Fibroblast of lung (primary cell): ENCODE measurements at places on chromosomes 11 and 22.
A peak's percentile ranks its signal among the peaks of the same experiment; 100 is the strongest.

DNA sequence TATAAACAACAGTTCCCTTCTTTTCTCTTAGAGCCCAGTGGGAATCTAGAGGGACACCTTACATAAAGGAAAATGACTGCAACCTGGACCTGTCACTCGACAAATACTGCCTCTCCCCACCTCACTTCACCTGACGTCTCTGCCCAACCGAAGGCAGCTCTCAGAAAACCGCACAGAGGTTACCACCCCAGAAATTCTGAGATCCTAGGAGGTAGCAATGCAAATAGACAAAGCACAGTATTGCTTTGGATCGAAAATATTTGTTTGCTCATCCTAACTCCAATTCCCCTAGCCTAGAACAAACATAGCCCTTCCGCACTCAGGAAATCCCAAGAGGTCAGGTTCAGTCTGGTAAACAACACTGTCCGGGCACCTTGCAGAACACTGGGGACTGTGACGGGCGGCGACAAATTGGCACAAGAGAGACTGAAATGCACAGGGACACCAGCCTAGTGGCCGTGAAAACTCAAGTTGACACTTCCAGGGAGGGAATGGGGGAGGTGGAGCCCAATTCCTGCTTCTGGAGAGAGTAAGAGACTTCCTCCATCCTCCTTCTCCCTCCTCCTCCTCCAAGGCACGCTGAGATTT, 420 bp upstream of the TRIM44 start:
- no peak for DNase-seq

GRCh38 chr22:25002241-25002985, 49.9 kb downstream of the KIAA1671 start:
- no peak for DNase-seq

GRCh38 chr22:47550524-47551430, 788.3 kb downstream of the TBC1D22A start:
- DNase-seq = no peak

DNA sequence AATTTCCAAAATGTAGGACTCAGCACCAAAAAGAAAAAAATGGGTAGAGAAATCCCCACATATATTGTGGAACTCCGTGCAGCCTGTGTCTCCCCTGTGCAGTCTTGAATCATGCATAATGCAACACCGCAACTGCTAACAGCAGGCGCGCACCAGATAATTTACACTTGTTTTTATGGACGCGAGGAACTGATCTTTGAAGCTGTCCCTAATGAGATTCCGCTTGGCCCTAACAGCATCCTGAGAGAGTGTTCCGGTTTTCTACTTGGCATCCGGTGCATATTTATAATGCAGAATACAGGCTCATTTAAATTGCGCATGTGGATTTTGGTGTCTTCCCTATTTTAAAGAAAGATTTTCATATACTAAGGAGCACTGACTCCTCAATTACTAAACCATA, 21.1 kb downstream of the MPPED2 start:
- DNase-seq = no peak

DNA sequence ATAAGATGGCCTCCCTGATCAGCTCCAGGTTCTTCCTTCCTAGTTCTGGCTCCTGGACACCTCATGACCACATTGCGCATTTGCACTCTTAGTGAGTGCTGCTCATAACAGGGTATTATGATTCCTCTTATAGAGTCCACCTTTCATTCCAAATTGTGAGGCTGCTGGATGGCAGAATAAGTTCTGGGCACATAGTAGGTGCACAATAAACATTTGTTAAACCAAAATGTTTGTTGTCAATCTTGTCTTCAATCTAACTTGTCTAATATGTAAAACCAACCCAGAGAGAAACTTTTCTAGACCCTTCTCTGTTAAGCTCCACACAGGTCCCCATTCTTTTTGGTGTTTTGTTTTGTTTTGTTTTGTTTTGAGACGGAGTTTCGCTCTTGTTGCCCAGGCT, 22.6 kb upstream of the ZBTB16 start:
- no peak for DNase-seq

- DNase-seq = peak; percentile 49
These were observed 38.1 kb downstream of the AHNAK start for GRCh38 chr11:62508336-62509058.

- DNase-seq = no peak
These were observed 7.0 kb upstream of the POLA2 start for GRCh38 chr11:65254724-65255123.

DNA sequence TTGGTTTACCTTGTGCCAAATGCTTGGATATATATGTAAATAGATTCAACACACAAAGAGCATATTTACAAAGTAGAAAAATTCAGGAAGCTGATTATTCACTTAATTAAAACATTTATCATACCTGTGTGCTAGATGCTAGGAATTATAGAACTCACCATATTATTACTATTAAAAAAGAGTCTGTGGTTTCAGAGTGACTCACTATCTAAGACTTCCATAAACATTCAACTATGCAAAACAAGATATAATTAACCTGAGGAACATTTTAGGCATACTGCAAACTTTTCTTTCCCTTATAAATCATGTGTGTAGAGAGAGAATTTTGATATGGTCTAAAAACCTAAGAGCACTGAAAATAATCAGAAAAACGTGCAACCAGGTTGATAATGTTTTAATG, 27.3 kb downstream of the CTSC start:
- DNase-seq = peak; percentile 65

- DNase-seq = peak; percentile 8
These were observed 33.6 kb downstream of the SYN3 start for GRCh38 chr22:33024626-33025025.

- DNase-seq = no peak
These were observed 42.9 kb upstream of the SHISAL1 start for GRCh38 chr22:44355716-44356070.

GRCh38 chr11:17734986-17735817, 621 bp downstream of the KCNC1 start:
- peak; percentile 79 for DNase-seq

GRCh38 chr11:70828593-70829082, 423.7 kb downstream of the SHANK2 start:
- no peak for DNase-seq

DNA sequence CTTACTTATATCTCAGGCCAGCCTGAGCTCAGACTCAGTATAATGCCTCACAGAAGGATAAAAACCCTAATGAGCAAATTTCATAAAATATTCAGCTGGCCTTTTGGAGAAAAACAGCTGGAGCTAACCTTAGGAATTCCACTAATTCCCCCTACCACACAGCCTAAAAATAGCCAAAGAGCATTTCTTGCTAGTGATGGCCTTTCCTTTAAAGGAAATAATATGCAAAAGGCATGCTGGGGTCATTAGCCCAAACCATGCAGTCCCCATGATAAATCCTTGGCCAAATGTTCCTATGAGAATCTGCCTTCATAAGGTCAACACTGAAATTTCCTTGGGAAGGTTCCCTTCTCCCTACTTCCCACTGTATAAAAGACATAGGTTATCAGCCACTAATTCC, 38.2 kb downstream of the SYTL2 start:
- DNase-seq = peak; percentile 87

GRCh38 chr11:11074686-11075335, 217.0 kb upstream of the ZBED5 start:
- DNase-seq = no peak

GRCh38 chr11:125165111-125165842, 726 bp downstream of the PKNOX2 start:
- peak; percentile 41 for DNase-seq

GRCh38 chr11:25899617-25900160, 432.2 kb upstream of the ANO3 start:
- no peak for DNase-seq

- peak; percentile 36 for DNase-seq
These were observed 38.1 kb downstream of the LMO1 start for GRCh38 chr11:8225589-8226036.

- peak; percentile 12 for DNase-seq
These were observed 2.1 kb downstream of the USP28 start for GRCh38 chr11:113873236-113873626.

GRCh38 chr11:112961751-112962578, 745 bp downstream of the NCAM1 start:
- DNase-seq = no peak

- DNase-seq = no peak
These were observed 120.3 kb upstream of the B3GAT1 start for GRCh38 chr11:134532131-134532920.

GRCh38 chr22:26210334-26210733, 41.1 kb downstream of the SEZ6L start:
- no peak for DNase-seq

- peak; percentile 66 for DNase-seq
These were observed 15.8 kb upstream of the SIK2 start for GRCh38 chr11:111586388-111586831.

DNA sequence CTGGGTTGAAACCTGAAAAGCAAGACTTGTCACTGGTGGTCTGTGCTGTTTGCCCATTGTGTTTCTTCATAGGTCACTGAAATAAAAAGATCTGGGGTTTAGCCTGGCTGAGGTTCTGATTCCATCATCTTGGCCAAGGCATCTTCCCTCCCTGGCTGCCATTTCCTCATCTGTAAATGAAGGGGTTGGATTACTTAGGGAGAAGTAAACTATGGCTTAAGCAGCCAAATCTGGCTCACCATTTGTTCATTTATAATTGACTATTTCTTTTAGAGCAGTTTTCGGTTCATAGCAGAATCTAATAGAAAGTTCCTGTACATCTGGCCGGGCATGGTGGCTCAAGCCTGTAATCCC, 52.3 kb upstream of the YWHAH start:
- no peak for DNase-seq

DNA sequence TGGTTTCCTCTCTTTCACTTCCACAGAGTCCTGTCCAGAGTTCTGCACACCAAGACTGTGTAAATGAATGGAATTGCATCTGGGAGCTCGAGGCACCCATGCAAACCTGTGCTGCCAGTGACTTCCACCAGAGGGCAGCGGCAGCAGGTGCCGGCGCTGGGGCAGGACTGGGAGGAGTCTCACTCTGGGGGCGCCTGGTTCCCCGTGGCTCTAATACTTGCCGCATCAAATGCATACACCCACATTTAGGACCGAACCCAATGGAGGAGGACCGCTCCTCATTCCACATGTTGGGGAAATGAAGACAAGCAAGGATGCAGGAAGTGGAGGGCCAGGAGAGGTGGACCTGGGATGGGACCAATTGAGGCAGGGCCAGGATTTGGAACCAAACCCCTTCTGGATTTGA, 1.1 kb upstream of the CD6 start:
- DNase-seq = peak; percentile 8

- no peak for DNase-seq
These were observed 53.3 kb downstream of the CERK start for GRCh38 chr22:46684706-46685105.

DNA sequence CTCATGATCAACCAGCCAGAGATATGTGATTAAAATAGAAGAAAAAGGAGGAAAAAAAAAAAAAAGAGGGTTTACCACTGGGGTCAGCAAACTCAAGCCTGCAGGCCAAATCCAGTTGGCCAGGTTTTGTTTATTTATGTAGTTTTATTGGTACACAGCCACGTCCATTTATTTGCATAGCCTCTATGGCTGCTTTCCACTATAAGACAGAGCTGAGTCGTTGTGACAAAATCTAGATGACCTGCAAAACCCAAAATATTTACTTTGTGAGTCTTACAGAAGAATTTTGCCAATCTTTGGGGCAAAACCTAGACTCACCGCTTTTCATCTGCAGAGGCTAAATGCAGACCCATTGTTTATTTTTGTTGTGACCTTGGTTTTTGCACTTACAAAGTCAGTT, 87.1 kb downstream of the TENM4 start:
- peak; percentile 12 for DNase-seq

GRCh38 chr11:62153087-62153395, 29.2 kb downstream of the INCENP start:
- DNase-seq = no peak

- no peak for DNase-seq
These were observed 28.6 kb upstream of the OR8B8 start for GRCh38 chr11:124474079-124474478.

DNA sequence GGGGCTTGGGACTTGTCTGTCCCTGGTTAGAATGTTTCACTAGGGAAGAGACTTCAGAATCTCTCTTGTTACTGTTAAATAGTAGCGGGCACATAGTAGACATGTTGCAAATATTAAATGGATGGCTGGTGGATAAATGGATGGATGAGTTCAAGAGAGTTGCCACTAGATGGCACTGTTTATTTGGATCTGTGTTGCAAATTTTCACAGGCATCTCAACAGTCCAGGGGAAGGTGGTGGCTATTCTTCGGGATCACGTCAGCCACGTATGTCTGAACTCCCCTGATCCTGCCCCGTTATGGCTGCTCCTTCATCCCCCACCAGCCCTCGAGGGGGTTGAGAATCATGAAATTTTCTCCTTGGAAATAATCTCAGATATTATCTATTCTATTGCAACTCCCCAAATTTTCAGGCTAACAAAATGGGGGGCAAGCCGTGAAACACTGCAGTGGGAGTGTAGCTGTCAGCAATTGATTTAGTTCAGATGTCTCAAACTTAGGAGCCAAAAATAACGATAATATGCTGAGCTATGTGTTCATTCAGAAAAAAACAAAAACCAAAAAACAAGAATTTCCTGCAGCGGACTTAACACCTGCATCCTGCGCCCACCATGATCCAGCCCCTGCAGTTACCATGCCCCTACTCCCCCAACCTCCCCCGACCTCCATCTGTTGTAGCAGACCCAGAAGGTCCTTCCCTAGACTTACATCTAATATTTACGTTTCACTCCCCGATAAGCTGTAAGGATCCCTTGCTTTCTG, 29.1 kb upstream of the BIRC3 start:
- DNase-seq = peak; percentile 85

DNA sequence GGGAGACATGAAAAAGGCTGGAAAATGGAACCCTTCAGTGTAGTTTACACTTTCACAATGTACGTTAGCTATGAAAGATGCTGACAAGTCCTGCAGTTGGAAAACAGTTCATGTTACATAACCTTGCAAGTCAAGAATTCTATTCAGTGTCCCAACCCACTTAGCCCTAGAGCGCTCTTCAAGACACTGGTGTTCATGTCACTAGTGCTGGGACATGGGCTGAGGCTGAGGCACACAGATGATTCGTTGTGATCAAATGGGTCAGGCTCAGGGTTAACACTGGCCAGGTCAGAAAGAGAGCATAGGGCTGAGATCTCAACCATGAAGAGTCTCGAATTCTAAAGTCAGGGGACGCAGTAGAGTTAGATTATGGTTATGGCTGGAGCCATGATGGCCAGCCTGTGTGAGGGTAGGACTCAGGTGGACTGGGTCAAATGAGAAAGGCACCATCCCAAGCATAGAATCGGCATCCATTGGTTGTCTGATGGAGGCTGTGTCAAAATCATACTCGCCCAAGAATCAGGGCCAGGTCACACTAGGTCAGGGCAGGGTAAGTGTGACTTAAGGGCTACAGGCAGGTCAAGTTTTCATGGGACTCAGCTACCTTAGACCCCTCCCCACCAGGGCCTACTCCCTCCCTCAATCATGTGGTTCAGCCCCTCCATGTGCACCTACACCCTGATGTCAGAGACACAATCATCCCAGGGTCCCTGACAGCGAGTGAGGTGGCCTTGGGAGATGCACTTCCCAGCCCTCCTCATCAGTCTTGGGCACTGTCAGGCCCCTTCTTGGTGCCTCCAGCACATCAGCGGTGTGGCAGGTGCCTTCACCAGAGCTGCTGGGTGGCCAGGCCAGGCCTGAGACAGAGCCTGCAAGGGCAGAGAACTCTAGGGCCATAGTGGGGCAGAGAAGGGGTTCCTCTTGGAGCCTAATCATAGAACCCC, 20.2 kb downstream of the IGLL5 start:
- no peak for DNase-seq
